Activated T-helper 2 cell treated with anti-CD3 and anti-CD28 coated beads, Interferon-gamma antibody, Interleukin-2, Interleukin-4, amounts not matched to agents 10 μg/mL and 5 μg/mL and 100 μg/mL, durations not matched to agents 14 hours and 24 hours and 36 hours (primary cell): ENCODE measurements at places on chromosomes 2 and 18. TPM values are rescaled to one million over a fixed set of nuclear protein-coding genes. Genes with fewer than 3 reads are reported as not detected.

DNA sequence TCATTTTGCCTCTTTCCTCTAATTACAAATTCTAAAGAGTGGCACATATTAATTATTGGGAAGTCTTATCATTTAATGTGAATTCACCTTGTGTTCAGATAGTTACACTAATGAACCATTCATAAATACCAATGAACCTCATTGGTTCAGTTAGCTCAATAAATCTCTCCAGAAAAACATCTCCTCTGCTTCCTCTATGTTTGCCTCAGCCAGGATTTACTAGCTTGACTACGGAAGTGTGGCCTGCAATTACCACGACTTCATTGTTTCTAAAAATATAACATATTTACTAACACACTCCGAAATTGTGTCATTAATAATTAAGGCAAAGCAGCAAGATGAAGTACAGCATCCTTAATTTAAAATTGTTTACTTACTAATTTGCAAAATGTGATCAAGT is 103.3 kb downstream of the PLA2R1 start:
- no peak for DNase-seq

DNA sequence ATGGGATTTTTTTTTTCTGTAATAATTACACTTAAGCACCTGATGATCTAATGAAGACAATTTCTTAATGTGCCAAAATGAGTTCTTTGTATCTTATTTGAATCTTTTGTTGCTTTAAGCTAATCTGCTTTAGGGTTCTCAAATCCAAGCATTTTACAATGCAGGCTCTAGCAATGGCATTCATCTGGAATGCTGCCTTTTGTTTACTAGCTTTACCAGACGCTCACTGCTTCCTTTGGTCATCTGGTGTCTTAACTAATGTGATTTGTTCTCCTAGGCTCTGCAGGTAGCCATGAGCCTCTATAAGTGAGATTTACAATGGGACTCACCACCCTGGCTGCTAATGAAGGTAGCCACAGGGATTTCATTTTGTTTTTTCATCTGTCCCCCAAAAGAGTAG is 100.3 kb downstream of the GREB1L start:
- DNase-seq = no peak

- no peak for DNase-seq
Measured at GRCh38 chr2:75320898-75321598, 121.7 kb upstream of the TACR1 start.

The GRHL1 gene
- total RNA-seq = 0.90 and 1.4 TPM in 2 replicates

- DNase-seq = no peak
Measured at GRCh38 chr2:178385595-178386148, 65.3 kb downstream of the PRKRA start.

- DNase-seq = no peak
Measured at GRCh38 chr2:205066081-205066480, 520.8 kb downstream of the PARD3B start.

- DNase-seq = peak; percentile 56
Measured at GRCh38 chr2:233053928-233054784, 6.0 kb upstream of the INPP5D start.

- DNase-seq = no peak
Measured at GRCh38 chr2:187054501-187055319, 205.7 kb upstream of the ZSWIM2 start.

The ASB18 gene
- total RNA-seq = not detected in 2 replicates

The CREG2 gene
- not detected in 2 replicates for total RNA-seq

GRCh38 chr18:76875390-76876325 is 53.3 kb downstream of the ZNF236 start:
- DNase-seq = peak; percentile 22
